ENCODE measurements at places on chromosomes 7 and 10.

GRCh38 chr7:18109762-18110161 lies 82.1 kb upstream of the PRPS1L1 start:
- DNase-seq, result no peak

DNA sequence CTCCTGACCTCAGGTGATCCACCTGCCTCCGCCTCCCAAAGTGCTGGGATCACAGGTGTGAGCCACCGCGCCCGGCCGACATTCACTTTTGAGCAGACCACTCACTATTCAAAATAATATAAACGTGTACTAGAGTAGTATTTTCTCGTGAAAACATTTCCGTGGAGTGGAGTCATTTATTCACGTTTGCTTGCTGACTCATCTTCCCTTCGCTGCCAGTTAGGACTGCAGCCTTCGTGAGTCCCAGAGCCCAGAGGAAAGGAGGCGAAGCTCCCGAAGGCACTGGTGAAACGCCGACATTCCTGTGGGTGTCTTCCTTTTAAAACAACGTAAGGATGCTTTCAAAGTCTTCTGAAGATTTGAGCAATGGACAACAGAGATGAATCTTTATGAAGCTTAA lies 10.9 kb upstream of the INPP5A start:
- DNase-seq, result no peak

- DNase-seq, result no peak
Observed at GRCh38 chr7:118872568-118872967, 648.1 kb downstream of the ANKRD7 start.

GRCh38 chr10:32149252-32149955 lies 93.2 kb upstream of the KIF5B start:
- DNase-seq, result peak; percentile 34

- no peak for DNase-seq
Observed at GRCh38 chr10:101295261-101295660, 58.7 kb upstream of the BTRC start.

DNA sequence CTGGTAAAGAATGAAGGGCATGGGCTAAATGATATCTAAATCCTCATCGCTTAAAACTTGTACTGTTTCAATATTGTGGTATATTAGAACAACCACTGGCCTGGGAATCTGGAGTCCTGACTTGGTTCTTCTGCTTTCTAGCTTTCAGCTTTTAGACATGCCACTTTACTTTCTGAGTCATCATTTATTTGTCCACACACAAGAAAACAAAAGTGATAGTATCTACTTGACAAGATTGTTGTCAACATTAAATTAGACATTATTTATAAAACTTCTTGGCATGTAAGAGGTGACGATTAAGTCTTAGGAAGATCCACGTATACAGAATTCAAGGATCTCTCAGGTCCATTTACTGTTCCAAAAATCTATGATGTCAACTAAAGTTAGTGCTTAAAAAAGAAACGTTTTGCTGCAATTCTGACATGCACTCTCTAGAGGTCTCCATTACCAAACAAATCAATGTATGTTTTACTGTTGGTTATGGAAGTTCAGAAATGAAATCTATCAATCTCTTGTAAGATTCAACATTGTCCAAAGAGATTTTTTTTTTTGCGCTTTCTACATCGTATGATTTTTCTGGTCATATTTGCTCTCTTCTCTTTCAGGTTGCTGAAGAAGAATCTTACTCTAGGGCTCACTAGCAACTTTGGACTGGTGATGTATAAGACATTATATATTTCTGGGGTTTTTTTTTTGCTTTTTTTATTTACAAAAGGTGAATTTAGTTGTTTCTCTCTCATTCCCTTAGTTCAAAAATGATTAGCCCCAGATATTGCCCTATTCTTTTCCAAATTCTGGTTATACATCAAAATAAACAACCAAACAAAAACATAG lies 53.6 kb upstream of the DYNC1I1 start:
- no peak for DNase-seq

DNA sequence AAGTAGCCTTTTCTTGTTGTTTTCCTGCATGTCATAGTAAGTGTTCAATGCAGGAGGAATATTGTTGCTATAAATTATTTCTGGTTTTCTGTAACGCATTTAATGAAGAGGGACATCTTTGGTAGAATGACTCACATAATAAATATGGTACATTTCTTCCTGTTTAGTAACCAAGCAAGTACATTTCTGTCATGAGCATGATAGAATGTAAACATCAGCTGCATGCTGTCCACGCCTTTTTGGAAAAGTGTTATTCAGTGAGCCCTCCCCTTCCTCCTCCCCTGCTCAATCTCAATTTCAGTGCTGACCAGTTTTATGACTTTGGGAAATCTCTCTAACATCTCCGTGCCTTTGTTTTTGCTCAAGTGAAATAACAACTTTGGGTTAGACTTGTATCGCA lies 664.0 kb downstream of the XPNPEP1 start:
- peak; percentile 16 for DNase-seq

DNA sequence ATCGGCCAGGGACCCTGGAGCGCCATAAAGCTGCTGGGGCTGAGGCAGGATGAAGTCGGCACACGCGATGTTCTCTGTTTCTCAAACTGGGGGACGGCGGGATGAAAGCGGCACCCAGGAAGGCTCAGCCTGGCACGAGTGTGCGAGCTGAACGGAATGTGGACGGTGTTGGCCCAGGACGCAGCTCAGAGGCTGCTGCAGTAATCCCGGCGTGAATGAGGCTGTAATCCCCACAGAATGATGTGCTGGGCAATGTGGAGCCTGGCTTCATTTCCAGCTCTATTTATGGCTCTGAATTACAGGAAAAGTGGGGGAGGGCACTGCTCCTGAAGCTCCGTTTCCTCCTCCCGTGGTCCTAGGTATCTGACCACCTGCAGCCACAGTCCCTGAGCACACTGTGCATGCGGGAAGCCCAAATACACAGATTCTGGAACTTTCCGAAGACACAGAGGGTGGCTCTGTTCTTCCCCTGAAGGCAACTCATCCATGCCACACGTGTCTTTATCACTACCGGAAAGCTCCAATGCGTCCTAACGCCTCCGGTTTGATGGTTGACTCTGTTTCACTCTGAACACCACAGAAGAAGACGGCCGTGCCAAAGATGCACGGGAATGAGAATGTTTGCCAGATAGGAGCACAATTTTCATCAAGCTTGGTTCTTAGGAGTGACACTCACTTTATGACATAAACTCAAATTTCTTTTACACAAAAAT lies 37.6 kb downstream of the KLF6 start:
- DNase-seq, result no peak

GRCh38 chr7:43038254-43038653 lies 74.2 kb upstream of the HECW1 start:
- DNase-seq, result peak; percentile 79

- no peak for DNase-seq
Observed at GRCh38 chr7:50197549-50197948, 104.5 kb upstream of the ZPBP start.

DNA sequence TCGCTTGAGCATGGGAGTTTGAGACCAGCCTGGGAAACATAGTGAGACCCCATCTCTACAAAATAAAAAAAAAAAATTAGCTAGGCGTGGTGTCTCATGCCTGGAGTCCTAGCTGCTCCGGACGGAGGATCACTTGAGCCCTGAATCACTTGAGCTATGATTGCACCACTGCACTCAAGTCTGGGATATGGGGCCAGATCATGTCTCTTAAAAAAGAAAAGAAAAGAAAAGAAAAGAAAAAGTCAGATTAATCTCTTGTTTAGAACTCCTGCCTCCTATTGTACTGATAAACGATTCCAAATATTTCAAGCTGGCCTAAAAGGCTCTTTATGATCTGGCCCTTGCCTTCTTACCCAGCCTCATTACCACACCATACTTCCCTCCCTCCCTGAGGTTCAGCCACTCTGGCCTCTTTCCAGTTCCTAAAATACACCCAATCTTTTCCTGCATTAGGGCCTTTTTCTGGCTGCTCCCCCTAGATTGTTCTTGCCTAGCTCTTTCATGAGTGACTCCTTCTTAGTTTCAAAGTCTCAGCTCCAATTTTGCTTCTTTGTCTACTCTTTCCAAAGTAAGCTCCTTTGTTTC lies 41.7 kb downstream of the VCL start:
- no peak for DNase-seq

DNA sequence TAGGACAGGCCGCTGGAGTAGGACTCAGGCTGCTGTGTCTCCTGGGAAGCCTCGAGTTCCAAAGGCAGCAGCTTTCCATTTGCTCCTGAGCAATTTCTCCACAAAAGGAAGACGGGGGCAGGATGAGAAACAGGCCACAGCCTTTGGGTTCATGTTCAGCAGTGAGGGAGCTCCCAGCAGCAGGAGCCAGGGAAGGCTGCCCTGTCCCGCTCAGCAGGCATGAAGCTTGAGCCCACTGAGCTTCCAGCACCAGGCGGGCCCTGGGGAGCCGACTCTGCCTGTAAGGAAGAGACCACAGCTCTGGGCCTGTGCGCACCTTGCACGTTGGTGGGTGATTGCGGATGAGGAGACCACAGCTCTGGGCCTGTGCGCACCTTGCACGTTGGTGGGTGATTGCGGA lies 527.2 kb downstream of the TCERG1L start:
- DNase-seq, result no peak

DNA sequence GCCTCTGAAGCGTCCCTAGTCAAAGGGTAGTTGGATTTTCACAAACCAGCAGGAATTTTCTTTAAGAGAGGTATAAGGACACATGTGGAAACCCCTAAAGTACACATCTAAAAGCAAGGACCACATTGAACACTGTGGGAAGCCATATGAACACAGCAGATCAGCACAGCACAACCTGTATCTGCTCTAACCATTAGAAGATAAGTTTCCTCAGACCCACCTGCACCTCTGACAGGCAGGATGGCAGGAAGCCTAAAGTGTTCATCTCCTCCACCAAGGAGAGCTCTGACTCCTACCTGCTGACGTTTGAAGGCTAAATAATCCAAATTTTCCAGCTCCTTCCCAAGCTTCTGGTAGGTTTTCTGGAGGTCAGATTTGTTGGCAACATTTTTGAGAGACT lies 174.4 kb downstream of the CTNNA3 start:
- DNase-seq, result no peak

DNA sequence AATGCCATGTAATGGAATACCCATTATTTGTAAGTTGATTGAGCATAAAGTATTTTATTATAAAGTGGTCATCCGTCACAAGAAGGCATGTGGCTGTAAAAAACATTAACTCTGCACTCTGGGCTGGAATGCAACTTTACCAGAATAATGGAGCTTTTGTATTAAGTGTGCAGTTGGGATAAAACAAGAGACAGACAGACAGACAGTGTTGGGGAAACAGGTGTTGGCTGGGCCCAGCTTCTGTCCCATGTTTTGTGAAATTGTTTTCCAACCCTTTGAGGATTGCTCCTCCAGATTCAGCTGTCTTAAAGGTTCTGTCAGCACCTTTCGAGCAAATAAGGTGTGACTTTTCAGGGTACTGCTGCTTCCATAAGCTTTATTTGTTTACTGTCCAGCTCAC lies 67.9 kb upstream of the NFKB2 start:
- no peak for DNase-seq

DNA sequence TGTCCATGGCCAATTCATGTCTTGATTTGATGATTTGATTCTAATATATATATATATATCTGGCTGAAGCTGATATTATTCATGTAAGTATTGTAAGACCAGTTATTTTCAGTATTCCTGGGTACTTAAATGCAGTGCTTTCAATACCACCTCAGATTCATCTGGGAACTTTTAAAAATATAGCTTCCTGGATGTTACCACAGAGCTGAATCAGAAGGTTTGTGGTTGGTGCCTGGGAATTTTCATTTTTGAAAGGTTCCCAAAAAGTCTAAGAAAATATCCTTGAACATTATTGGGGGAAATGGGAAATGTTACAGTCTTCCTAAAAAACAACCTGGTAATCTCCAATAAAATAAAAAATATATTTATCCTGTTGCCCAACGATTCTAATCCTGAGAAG lies 10.7 kb upstream of the PPP3CB start:
- DNase-seq, result no peak

DNA sequence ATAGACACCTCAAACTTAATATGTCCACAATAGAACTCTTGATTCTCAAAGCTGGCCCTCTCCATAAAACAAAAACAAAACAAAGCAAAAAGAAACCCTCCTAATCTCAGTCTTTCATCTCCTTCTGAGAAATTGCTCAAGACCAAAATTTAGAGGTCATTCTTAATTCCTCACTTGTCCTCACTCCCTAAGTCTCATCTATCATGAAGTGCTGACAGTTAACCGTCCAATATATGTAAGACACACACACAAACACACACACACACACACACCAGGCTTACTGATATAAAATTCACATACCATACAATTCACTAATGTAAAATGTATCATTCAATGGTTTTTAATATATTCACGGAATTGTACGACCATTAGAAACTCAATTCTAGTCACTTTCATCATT lies 17.0 kb upstream of the SVIL start:
- no peak for DNase-seq

DNA sequence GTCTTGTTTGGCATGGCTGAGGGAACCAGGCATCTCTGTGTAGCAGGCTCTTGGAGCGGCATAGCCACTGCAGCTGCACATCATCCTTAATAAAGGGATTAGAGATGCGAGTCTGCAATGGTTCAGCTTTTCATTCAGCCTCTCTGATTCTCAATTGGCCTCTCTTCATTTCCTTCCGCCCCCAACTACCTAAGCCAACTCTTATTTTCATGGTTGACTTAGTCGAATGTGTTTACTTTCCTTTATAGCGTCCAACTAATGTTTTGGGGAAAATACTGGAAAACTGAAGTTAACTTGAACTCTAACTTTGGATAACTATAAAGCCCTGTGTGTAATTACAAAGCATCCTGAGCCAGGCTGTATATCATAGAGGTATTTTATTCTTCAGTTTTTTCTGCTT lies 202.2 kb upstream of the KIAA1217 start:
- DNase-seq, result no peak

- peak; percentile 62 for DNase-seq
Observed at GRCh38 chr10:51137756-51138529, 63.7 kb downstream of the PRKG1 start.

- no peak for DNase-seq
Observed at GRCh38 chr10:101080933-101081931, 19.4 kb downstream of the KAZALD1 start.

DNA sequence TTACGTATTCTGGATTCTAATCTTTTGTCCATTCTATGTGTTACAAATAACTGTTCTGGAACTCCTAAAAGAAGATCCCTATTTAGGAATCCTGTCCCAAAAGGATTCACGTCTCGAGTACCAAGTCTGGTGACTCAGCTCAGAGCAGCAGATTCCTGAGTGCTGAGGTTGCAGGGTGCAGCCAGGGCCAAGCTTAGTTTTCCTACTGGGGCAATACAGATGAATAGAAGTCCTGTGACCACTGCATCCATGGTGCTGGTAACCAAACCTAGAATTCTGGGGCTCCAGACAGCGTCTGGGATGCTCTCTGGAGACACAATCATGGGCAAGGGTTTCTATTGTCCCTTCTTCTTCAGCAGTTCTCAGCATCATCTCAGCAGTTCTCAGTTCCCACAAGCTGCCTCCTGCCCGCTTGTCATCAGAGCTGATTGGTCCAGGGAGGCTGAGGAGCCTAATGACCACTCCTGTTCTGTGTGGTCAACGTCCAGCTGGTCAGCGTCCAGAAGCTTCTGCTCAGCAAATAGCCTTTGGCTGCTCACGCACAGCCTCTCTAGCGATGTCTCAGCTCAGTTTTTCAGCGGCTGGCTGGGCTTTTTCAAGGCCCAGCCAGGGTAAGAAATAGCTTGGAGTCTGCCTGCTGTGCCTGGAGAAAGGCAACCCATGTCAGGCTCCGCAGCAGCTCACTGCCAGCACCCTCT lies 50.4 kb upstream of the C7orf33 start:
- peak; percentile 26 for DNase-seq

GRCh38 chr10:98295907-98296306 lies 27.9 kb upstream of the LOXL4 start:
- no peak for DNase-seq

- no peak for DNase-seq
Observed at GRCh38 chr7:30915751-30916150, 4.1 kb downstream of the AQP1 start.

- DNase-seq, result no peak
Observed at GRCh38 chr10:13767676-13768178, 181.0 kb downstream of the PRPF18 start.

Measured in HS-5 (cell line).